ENCODE measurements at places on chromosomes 4 and X. TPM values are rescaled to one million over a fixed set of nuclear protein-coding genes. Genes with fewer than 3 reads are reported as not detected.

Gene RBMXL3
- total RNA-seq = not detected

Gene ANXA3
- total RNA-seq = 58.9 TPM

Gene F9
- 0.12 TPM for total RNA-seq

GRCh38 chrX:46551494-46552128, 6.4 kb upstream of the ZNF674 start:
- DNase-seq = no peak

- DNase-seq = no peak
Measured at GRCh38 chr4:13162886-13163285, 321.3 kb downstream of the RAB28 start.

DNA sequence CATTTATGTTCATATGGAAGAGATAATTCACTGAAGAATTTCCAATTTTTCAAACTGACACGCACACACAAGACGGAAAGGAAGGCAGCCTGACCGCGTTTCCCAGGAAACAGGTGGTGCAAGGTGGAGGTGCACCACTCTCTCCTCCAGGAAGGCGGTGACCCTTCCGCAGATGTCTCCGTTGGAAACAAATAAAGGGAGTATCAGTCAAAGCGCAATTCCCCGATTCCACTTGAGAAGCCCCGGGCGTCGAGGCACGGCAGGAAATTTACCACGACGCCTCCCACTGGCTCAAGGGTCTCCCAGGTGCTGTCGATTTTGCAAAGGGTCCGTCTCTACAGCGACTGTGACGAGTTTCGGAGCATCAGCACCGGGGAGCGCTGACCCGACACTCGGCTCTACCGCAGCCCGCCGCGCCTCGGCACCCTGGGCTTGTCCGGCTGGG, 770 bp upstream of the TIGD2 start:
- no peak for DNase-seq

DNA sequence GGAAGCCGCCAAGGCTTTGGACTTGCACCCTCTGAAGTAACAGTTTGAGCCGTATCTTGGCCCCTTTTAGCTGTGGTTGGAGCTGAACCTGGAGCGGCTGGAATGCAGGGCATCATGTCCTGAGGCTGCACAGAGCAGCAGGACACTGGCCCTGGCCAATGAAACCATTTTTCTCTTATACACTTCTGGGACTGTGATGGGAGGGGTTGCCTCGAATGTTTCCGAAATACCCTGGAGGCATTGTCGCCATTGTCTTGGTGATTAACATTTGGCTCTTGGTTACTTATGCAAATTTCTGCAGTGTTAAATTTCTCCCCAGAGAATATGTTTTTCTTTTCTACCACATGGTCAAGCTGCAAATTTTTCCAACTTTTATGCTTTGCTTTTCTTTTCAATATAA, 137.2 kb downstream of the MAGEC1 start:
- no peak for DNase-seq

- no peak for DNase-seq
Measured at GRCh38 chr4:79848329-79848728, 224.7 kb downstream of the ANTXR2 start.

DNA sequence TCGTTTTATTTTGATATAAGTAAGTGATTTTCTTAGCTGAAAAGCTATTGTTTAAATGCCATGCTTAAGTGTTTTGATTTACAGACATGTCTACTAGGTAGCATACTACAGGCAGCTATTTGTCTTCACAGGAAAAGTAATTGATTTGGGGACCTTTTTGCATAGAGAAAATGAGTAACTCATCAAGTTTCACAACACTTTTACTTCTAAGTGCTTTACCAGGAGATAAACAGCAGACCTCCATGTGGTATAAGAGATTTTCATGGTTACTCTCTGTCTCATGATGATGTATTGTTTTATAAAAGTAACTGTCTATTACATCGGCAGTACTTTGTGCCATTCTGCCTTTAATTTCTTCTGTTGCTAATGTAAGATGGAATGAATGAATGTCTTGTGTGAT, 28.7 kb downstream of the RBPJ start:
- DNase-seq = no peak

GRCh38 chr4:6217716-6218381, 17.5 kb upstream of the JAKMIP1 start:
- DNase-seq = no peak

Data from colonic mucosa (tissue), 4 donors.